MCF 10A (cell line): ENCODE measurements at places on chromosomes 16 and 17. TPM values are rescaled to one million over a fixed set of nuclear protein-coding genes. Genes with fewer than 3 reads are reported as not detected.
A peak's percentile ranks its signal among the peaks of the same experiment; 100 is the strongest.

DNA sequence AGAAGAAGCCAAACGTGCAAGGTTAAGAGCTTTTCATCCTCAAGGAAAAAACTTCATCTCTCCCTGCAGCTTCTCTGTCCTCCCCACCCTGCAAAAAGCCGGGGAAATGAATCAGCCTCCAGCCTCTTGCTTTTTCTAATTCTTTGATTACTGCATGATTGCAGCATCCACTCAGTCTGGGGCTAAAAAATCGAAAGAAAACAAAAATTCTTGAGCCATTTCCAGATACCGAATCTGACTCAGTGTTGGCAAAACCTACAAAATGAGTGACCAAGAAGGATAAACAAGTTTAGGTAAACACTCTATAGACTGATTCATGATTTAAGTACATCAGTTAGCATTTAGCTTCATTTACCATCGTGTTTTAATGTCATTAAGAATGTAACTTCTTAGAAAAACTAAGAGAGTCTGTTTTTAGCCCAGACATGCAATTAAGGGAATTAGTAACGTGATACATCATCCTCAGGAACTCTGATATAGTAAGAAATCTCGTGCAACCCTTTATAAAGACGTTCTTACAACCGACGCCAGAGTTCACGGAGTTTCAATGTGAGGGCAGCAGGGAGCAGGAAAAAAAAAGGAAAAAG lies 287.3 kb upstream of the FOXF1 start:
- peak overlapping the region; percentile 59 for H3K4me3 ChIP-seq
- H3K27ac ChIP-seq, result no peak overlapping the region
- peaks cover 19% of the 10 kb centered on the region for H3K4me1 ChIP-seq
- H3K36me3 ChIP-seq, result no peaks in the 10 kb centered on the region
- peak; percentile 62 for DNase-seq
- H3K27me3 ChIP-seq, result peaks cover 48% of the 10 kb centered on the region

DNA sequence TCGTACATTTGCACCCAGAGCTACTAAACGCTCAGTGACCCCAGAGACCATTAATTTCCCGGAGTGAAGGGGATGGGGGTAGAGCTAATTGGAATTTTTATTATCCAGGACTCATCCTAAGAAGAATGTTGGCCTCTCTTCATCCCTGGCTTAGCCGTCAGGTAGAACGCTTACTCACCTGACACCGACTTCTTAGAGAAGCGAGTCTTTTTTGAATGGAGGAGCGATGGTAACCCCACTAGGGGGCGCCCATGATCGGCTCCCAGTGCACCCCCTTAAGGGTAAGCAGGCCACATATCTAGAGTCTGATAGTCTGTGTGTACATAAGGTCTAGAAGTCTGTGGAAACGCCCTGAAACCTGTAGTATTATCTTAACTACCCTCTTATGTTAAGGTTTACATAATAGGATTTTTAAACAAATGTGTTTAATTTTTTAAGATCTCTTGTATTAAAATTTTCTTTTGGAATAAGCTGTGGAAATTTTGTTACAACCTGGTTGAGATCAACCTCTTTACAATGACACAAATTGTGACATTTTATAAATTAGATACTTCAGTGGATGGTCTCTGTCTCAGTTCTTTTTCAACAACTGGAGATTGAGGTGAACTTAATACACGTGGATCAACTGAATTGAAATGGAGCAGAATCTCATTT lies 229.8 kb downstream of the CPPED1 start:
- H3K36me3 ChIP-seq, result no peaks in the 10 kb centered on the region
- peak; percentile 62 for DNase-seq
- H3K27ac ChIP-seq, result no peak overlapping the region
- no peaks in the 10 kb centered on the region for H3K4me1 ChIP-seq

GRCh38 chr16:12815361-12815760 lies 11.7 kb upstream of the CPPED1 start:
- H3K4me1 ChIP-seq, result no peaks in the 10 kb centered on the region
- no peak overlapping the region for H3K4me3 ChIP-seq
- H3K27me3 ChIP-seq, result no peaks in the 10 kb centered on the region
- no peak for DNase-seq

DOC2A gene
- 1.2 TPM in 2 replicates for total RNA-seq
